ENCODE measurements at places on chromosomes 4 and X.

DNA sequence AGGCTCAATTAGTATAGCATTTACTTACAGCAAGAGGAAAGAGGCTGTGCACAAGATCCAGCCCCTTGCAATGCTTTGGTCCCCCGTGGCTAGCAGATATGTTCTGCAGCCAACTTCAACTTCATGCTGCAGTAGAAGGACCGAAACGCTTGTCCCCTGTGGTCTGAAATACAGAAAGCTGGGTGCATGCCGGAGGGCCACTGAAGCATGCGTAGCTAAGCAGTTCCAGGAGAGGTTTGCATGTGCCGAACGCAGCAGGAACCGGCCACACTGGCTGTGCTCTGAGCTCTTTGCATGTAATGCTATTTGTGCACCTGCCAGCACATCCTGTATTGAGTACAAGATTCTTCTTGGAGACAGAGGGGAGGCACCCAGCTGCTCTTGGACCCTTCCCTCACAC is 35.8 kb upstream of the SHISA3 start:
- DNase-seq, result no peak

DNA sequence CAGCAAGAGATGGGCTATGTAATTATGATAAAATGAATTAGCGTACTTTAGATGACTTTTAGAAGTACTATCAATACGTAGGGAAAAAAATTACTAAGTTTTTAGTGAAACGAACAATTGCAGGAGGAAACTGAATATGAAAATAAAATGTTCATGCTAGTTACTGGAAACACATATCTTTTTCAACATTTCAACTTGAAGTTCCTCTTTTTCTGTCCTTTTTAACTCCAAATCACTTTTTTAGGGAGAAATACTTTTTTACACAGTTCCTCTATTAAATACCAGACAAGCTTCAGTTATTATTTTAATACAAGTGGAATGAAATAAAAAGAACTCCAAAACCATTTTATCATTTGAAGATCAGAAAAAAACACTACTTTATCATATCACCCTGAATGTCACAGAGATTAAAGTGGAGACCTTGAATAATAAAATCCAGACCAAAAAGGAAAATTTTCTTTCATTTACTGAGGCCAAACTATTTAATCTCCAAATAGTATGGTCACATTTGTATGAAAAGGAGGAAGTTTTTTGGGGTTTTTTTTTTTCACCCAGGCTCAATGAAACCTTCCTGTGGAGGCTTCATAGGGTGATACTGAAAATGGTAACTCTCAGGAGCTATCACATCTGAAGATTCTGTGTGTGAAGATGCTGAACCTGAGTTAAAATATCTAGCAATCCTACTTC is 306.2 kb downstream of the INPP4B start:
- no peak for DNase-seq

DNA sequence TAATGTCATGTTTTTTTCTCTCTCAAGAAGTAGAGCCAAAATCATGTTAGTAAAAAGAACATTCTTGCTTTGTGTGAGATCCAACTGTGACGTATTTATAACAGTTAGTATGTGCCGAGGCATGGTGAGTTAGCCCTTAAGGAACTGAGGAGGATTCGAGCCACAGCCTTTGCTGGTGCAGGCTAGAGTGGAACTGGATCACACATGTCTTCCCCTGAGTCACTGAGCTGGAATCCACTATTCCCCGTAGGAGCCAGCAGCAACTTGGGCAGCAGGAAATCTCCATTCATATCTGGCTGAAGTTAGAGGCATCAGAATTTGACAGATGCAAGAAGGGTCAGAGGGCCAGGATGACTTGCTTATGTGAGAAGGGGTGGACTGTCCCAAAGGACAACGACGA is 144.6 kb upstream of the KIT start:
- no peak for DNase-seq

GRCh38 chrX:16023790-16024734 is 99.3 kb upstream of the GRPR start:
- DNase-seq, result no peak

- no peak for DNase-seq
Measured at GRCh38 chrX:39322496-39322895, 521.2 kb downstream of the MID1IP1 start.

GRCh38 chrX:100449696-100450608 is 39.9 kb upstream of the PCDH19 start:
- DNase-seq, result no peak

DNA sequence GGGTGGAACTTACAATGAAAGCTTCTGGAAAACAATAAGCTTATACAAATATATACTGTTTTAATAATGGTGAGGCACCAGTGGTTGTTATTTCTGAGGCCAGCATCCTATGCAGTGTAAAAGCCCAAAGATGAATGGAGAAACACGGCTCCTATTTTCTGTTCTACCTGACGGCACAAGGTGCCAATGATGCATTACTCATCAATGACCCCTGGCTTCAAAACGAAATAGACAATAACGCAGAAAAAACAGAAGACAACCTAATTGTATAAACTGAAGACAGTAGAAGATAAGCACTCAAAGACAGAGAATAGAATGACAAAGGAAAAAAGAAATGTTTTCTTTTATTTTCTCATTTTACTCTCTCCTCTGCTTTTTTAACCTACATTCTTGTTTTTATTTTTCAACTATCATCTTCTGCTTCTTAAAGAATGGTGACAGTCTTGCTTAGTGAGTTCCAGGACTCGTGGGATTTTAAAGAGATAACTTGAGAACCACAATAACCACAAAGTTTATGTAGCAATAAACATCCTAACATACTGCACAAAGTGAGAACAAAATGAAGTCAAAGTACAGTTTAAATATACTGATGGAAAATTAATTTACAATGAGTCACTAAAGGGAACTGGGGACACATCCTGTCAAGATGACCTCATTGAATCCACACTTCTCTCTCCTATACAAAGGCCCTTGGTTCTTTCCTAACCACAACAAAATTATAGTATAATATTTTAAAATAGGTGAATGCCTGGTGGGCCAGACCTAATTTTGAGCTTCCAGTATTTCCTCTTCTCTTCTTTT is 169.8 kb downstream of the BTC start:
- no peak for DNase-seq

DNA sequence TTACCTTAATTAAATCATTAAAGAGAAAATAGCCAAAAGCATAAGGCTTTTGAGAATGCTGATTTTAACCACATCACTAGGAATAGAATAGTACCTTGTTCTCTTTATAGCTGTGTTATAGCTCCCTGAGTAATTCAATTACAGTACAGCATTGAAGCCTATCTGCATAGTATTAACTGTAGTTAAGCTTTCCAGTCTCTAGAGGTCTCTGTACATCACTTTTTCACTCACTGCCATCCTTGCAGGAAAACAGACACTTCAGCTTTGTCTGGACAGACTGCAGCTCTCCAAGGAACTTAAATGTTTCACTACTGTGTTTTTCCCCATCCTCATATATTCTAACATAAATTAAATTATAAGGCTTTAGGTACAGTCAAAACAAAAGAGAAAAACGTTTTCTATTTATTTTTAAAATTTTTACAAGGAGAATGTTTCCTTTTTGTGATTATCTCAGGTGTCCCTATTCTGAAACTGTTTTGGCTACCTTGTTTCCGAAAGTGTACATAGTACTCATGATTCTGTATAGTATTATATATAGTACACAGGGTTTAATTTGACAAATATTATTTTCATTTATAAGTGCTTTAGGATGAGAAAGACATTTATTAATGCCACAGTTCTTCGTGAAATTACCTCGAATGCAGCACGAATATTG is 407.9 kb downstream of the PCDH18 start:
- DNase-seq, result no peak

- DNase-seq, result no peak
Measured at GRCh38 chr4:130183096-130183495, 1087.1 kb downstream of the C4orf33 start.

- DNase-seq, result no peak
Measured at GRCh38 chr4:167222099-167222498, 12.2 kb downstream of the SPOCK3 start.

GRCh38 chrX:123153846-123154335 is 30.2 kb upstream of the GRIA3 start:
- no peak for DNase-seq

GRCh38 chr4:67460574-67460973 is 84.7 kb downstream of the CENPC start:
- no peak for DNase-seq

DNA sequence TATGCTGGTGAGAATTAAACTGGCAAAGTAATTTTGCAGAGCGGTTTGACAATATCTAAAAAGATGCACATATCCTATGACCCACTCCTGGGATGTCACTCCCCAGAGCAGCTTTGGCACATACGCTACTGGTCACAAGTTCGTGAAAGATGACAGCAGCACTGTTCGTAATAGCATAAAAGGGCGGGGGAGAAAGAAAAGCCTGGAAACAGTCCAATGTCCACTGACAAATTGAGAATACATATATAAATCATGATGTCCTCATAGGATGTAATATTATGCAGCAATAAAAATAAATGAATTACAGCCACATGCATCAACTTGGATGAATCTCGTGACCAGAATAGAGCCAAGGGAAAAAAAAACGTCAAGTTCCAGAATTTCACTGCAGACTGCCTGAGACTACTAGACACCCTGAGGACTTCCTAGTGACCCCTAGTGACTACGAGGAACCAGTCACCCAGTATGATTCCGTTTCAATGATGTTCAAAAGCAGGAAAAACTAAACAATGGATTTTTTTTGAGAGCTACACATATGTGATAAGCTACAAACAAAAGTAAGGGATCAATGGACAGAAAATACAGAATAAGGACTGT is 1.8 kb downstream of the PCSK1N start:
- DNase-seq, result no peak

DNA sequence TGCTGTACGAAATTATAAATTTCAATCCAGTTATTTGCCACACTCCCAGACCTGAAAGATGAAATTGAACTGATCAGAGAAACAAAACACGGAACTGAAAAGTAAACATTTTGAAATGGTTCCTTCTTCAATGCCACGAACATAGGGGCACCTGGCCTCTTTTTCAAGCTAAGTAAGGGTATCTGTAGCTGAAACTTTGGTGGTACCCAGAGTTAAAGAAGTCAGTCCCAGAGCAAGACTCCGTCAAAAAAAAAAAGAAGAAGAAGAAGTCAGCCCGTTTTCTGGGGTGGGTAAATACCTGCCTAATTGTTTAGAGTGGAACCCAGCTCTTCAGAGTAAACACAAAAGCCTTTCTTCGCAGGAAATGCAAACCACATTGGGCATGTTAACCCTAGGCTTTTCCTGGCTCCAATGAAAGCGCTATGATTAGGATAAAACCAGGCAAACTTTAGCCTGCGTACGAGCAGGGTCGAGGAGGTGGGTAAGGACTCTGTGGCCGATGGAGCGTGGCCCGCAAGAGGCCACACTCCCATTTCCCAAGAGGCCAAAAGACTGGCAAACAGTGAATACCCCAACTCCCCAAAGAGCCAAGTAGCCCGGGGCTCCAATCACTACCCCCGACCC is 1.3 kb downstream of the ANTXR2 start:
- DNase-seq, result no peak

DNA sequence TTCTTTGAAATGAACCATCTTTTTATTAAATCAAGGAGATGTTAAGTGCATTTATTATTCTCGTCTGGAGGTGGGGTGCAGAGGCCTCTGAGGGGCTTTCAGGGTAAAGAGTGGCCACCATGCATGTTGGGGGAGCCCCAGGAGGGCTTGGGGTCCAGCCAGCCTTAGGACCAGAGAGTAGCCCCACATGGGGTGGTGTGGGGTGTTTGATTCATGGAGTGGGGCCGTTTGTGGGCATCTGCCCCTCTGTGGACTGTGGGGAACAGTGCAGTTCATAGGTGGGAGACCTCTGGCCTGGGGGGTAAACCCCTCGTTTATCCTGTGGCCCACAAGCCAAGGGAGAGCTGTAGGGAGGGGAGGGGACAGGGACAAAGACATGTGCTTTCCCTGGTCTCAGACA is 26.9 kb downstream of the HTRA3 start:
- no peak for DNase-seq

DNA sequence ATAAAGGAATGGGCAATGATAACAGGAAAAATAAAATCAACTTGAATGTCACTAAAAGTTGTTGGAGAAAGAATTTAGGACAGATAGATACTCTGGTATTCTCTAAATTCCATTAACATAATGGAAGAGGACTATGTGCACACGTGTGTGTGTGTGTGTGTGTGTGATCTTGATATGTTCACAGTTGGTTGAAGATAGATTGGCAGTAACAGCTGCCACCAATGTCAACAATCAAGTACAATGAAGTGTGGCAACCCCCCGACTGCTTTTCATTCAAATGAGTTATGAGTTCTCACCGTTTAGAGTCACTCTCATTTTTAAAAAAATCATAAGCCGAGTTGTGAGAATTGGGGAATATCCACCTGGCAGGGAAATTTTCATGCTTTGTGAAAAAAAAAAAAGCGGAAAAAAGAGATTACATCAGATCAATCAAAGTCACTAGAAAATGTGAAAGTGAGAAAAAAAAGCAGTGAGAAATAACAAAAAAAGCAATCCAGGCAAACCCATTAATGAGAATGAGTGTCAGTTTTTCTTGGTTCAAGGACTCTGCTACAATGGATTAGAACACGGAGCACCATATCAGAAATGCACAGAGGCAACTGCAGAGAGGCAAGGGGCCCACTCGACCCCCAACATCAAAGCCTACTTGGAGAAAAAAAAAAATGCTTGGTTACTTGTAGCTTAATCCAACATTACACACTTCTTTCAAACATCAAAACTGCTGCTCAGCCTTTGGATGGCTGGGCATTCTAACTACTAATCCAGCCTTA is 414.9 kb upstream of the PITX2 start:
- DNase-seq, result no peak

DNA sequence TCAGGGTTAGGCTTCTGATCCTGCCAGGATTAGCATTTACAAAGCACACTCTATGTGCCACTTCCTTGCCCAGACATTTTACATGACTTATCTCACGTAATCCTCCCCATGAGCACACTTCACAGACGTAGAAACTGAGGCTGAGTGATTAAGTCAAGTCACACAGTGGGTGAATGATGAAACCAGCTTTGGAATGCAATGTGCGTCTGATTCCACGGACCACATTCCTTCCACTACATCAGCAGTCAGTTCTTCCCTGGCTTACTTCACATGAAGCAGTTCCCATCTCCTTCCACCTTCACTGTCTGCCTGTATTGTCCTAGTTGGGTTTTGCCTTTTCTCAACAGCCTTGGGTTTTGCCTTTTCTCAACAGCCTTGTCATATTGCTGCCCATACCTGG is 134.3 kb upstream of the PPARGC1A start:
- no peak for DNase-seq

GRCh38 chr4:39710098-39710896 is 12.4 kb downstream of the UBE2K start:
- DNase-seq, result no peak

GRCh38 chrX:135476378-135476777 is 44.1 kb upstream of the INTS6L start:
- DNase-seq, result no peak

DNA sequence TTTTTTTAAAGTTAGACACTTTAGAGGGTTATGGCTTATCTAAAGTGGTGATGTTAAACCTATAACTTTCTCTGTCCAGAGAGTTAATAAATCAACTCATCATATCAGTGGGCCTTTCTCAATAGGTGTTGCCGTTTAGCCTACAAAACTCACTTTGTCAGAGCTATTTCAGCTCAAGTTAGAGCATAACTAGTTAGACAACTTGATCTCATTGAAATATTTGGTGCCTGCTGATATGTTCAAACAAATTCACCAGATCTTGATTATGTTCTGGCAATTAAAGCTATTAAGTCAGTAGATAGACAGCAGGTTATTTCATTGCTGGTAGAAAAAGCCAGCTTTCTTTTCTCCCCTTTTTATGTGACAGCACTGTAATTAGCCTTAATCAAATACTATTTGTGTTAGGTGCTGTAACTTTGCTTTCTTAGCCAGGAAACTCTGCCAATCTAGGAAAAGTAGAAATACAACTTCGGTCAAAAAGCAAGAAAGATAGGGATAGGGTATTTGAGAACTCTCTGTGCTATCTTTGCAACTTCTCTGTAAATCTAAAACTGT is 191.8 kb downstream of the MAML3 start:
- DNase-seq, result no peak

Measured in stimulated activated CD8-positive, alpha-beta memory T cell treated with anti-CD3 and anti-CD28 coated beads, Interleukin-7, amount 100 ng/mL, for 48 hours (primary cell).